ENCODE measurements at places on chromosomes 7 and 10.

DNA sequence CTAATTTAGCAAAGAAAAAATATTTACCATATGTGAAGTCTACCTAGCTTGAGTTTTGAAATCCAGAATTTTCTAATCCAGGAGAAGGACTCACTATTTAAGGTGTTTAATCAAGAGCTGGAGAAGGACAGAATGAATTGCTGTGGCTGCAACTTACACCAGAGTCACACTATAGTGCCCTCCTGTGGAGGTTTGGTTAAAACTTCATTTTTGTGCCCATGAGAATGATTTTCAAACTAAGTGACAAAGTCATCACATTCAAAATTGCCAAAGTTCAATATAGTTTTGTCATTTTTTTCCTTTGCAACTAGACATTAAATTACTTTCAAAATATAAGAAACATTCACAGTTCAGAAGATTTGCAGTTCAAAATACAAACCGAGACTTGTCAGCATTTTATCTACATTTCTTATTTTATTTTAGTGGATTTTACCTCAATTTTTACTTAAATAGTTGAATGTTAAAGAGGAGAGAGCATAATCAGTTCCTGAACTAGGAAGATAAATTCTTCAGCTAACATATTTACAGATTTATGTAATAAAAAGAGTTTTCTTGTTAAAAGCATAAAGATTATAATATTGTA is 70.7 kb downstream of the CABCOCO1 start:
- peak; percentile 72 for DNase-seq

- DNase-seq = no peak
Measured at GRCh38 chr7:15085366-15085765, 182.8 kb upstream of the DGKB start.

- peak; percentile 68 for DNase-seq
Measured at GRCh38 chr10:16545116-16545736, 23.5 kb upstream of the C1QL3 start.

GRCh38 chr7:47967123-47967522 is 12.3 kb downstream of the HUS1 start:
- no peak for DNase-seq

DNA sequence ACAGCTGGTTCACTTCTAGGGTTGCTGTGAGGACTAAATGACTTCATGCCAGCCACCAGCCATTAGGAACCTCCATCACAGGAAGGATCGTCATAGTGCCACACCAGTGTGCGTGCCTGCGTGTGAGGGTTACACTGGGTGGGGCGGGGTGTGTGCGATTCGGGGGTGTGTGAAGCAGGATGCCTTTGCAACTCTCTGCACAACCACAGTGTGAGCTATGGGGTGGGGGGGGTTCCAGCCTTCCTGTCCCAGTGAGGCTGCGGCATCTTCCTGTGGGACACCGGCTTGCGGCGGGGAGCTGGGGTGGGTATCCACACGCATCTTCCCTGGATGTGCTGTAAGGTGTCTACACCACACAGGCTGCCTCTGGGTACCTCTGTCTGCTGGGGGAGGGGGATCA is 6.9 kb upstream of the ELFN1 start:
- DNase-seq = no peak

DNA sequence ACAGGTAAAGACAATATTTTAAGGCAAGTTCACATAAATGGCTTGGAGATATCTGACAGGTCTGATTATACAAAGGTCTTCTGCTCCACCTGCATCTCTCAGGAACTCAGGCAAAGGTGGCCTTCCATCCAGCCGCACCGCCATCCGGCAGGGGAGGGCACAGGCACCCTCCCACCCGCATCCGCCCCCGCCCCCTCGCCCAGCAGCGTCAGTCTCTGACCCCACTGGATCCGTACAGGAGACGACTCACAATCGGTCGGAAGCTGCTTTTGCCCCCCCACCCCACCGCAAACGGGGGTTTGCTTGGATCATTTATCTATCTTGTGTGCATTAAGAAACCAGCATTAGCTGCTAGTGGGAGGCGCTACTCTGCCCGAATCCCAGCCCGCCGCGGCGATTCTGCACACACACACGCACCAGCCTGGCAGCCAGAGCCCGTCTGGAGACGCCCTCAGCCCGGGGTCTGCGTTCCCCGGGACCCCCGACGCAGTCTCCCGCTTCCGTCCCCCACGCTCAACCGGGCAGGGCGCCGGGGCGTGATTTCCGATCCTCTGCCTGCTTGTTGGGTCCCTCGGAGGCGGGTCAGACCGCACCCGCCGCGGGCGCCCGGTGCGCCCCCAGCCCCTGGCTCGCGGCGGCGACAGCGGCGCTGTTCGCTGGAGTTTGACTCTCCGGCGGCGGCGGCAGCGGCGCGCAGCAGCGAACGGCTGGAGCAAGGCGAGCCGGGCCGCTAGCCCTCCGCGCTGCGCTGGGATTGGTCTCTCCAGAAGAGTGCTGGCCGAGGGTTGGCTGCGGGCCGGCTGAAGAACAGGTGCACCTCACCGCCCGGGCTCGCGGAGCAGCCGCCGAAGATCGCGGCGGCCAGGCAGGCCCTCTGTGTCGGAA is 820 bp upstream of the NRG3 start:
- no peak for DNase-seq

DNA sequence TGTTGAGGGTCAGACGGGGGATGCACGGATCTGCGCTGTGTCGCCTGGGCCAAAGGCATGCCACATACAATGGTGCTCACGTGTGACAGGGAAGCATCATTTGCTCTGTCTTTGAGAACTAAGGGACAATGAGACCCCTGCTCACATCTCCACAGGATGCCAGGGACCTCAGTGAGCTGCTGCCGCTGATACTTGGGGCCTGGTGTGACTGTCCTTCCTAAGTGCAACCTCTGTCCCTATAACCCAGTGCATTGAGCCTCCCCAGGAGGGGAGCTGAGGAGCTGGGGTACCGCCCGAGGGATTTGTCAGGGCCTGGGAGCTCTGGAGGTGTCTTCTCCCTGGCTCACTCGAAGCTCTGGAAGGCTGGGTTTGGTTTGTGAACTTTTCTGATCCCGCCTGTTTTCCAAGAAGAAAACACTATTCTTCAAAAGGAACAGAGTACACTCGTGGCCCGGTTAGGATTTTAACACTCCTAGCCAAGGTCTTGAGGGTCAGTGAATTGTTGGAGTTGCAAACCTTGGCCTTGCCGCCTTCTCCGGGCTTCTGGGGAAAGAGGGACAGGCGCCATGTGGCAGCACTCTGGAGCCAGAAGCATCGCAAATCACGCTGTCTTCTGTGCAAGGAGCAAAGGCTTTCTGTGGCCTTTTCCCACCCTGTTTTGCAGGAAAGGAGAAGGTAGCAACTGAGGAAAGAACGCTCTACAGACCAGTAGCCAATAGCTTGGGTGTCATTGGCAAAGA is 26.2 kb upstream of the CTBP2 start:
- no peak for DNase-seq

- no peak for DNase-seq
Measured at GRCh38 chr7:91533996-91534395, 269.8 kb downstream of the FZD1 start.

GRCh38 chr10:103637927-103638557 is 144.5 kb downstream of the NEURL1 start:
- no peak for DNase-seq

GRCh38 chr7:106125417-106125816 is 13.3 kb upstream of the SYPL1 start:
- no peak for DNase-seq

- DNase-seq = no peak
Measured at GRCh38 chr10:35447693-35448407, 111.5 kb downstream of the CCNY start.

GRCh38 chr7:32048970-32049491 is 21.2 kb downstream of the PDE1C start:
- DNase-seq = no peak

DNA sequence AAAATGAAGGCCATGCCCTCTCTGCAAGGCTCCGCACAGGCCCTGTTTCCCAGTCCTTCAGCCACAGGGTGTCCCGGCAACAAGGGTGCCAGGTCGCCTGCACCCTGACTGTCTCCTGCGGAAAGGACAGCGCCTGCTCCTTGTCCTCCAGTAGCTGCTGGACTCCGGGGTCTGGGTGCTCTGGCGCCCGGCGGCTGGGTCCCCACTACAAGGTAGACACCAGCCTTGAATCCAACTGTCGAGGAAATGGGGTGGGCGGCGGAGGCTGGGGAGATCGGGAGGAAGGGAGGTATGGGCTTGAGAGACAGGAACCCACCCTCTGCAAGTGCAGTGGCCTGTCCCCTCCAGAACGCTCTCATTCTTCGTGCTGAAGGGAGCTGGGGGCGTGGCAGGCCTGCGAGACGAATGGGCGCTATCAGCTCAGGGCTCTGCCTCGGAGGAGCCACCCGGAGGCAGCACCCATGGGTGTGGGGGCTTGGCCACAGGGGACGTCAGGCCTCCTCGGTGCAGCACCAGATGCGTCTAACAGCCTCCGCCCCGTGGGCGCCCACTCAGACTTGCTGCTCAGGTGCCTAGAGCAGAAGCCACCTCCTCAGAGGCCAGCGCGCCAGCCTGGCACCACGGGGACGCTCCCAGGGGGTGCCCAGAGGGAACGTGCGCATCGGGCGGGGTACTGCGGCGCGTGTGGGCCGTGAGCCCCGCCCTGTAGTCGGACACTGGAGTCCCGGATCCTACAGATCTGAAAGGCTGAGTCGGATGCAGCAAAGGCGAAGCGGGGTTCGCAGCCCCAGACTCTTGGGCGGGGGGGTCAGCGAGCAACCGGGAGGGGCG is 15.6 kb downstream of the ADAM8 start:
- DNase-seq = peak; percentile 86

- no peak for DNase-seq
Measured at GRCh38 chr7:141238596-141239243, 164.9 kb downstream of the TMEM178B start.

DNA sequence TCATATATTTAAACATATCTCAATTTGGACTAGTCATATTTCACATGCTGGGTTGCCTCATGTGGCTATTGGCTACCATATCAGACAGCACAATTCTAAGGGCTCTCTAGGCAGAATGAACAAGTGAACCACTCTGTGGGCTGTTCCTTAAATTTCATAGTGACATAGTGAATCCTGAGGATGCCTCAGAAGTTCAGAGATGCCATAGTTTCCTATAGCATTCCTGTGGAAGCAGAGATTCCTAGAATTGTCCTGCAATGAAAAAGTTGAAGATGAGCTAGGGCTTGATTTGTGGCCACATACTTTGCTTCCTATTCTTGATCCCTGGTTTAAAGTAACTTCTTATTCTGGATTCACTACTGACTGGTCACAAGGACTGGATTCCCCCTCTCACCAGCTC is 35.6 kb downstream of the MKX start:
- no peak for DNase-seq

- no peak for DNase-seq
Measured at GRCh38 chr10:61047081-61047480, 103.1 kb upstream of the RHOBTB1 start.

- DNase-seq = no peak
Measured at GRCh38 chr10:120944586-120945125, 93.5 kb downstream of the WDR11 start.

- no peak for DNase-seq
Measured at GRCh38 chr7:68914006-68914405, 684.3 kb upstream of the AUTS2 start.

DNA sequence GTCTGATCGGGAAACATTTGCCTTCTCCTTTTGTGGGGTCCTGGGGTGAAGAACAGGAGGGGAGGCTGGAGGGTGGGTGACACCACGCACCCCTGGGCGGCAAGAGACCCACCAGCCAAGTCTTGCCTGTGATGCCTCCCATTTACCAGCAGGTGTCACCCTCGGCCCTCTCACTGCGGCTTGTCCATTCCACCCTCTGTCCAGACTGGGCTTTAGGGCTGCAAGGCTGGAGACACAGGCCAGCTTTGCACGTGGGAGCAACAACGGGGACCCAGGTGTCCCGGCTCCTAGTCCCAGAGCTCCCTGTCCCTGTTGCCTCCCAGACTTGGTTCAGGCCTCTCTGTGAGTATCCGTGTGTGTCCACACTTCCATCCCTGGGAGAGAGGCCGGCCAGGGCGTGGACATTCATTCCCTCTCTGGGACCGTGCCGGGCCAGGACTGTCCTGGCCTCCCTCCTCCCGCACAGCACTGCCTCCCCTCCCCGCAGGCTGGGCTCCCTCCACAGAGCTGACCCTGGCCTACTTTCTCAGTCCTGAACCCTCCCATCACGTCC is 36.2 kb upstream of the GTF2IRD1 start:
- DNase-seq = peak; percentile 75

- DNase-seq = no peak
Measured at GRCh38 chr7:22111661-22112060, 166.0 kb upstream of the CDCA7L start.

- DNase-seq = no peak
Measured at GRCh38 chr7:96127746-96128145, 194.2 kb downstream of the SLC25A13 start.

All from Karpas-422 (cell line).